ENCODE measurements at places on chromosomes 2 and 18. TPM values are rescaled to one million over a fixed set of nuclear protein-coding genes. Genes with fewer than 3 reads are reported as not detected.

GRCh38 chr2:170550501-170550900, 164.6 kb upstream of the SP5 start:
- no peak overlapping the region for H3K27ac ChIP-seq
- no peaks in the 10 kb centered on the region for H3K27me3 ChIP-seq
- no peaks in the 10 kb centered on the region for H3K4me1 ChIP-seq
- no peaks in the 10 kb centered on the region for H3K36me3 ChIP-seq
- no peak for DNase-seq
- H3K4me3 ChIP-seq, result no peak overlapping the region

- no peaks in the 10 kb centered on the region for H3K27me3 ChIP-seq
- H3K36me3 ChIP-seq, result peaks cover 21% of the 10 kb centered on the region
- H3K4me3 ChIP-seq, result no peak overlapping the region
- H3K27ac ChIP-seq, result no peak overlapping the region
- peaks cover 19% of the 10 kb centered on the region for H3K4me1 ChIP-seq
- no peak for DNase-seq
These were observed 9.9 kb downstream of the SGPP2 start for GRCh38 chr2:222434204-222434603.

- no peaks in the 10 kb centered on the region for H3K27me3 ChIP-seq
- no peak overlapping the region for H3K27ac ChIP-seq
- no peak for DNase-seq
- H3K4me3 ChIP-seq, result no peak overlapping the region
- H3K4me1 ChIP-seq, result peaks cover 7% of the 10 kb centered on the region
These were observed 13.4 kb downstream of the SERPINB7 start for GRCh38 chr18:63788447-63789096.

GRCh38 chr2:233711312-233712008, 1.2 kb upstream of the UGT1A5 start:
- peaks cover 11% of the 10 kb centered on the region for H3K27me3 ChIP-seq
- peak; percentile 40 for DNase-seq
- no peaks in the 10 kb centered on the region for H3K4me1 ChIP-seq
- H3K36me3 ChIP-seq, result no peaks in the 10 kb centered on the region
- no peak overlapping the region for H3K27ac ChIP-seq
- H3K4me3 ChIP-seq, result no peak overlapping the region

Gene TMEM182
- 2.1 TPM for total RNA-seq

Gene ZC3H15
- total RNA-seq, result 107 TPM
